ENCODE measurements at places on chromosomes 3 and 15.
A peak's percentile ranks its signal among the peaks of the same experiment; 100 is the strongest.

DNA sequence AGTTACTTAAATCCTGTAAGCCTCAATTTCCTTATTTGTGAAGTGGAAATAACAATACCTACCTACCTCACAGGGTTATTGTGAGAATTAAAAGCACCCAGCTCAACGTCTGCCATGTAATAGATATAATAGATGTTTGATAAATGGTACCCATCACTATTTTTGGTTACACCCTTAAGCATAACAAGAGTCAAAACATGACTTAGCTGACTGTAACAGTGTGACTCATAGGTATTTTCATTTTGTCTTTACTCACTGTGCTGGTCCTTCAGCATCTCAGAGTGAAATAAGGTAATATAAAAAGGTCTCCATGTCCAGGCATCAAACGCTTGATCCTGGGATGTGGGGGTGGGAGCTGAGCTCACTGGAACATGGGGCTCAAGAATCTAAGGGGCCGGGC is 3.1 kb downstream of the CPLX3 start:
- DNase-seq = no peak

DNA sequence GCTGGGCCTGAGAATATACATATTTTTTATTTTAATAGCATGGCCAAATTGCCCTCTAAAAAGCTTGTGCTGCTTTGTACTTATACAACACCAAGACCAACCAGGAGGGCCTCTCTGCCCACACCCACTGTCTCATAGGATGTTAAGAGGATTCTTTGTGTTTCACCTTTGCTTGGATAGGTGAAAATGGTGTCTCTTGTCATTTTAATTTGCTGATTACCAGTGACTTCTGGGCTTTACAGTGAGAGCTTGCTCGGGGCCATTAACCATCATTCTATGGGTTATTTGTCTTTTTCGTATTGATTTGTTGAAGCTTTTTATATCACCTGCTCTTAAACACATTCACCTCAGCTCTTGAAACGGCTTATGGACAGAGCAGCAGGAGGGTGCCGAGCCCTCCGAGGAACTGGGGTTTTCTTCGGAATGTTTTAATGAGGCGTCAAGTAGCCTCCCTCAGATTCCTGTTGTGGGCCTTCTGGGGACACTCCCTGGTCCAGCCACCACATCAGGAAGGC is 10.5 kb downstream of the PTH1R start:
- no peak for DNase-seq

- DNase-seq = peak; percentile 20
Observed at GRCh38 chr3:197746209-197746608, 3.5 kb upstream of the FYTTD1 start.

- no peak for DNase-seq
Observed at GRCh38 chr3:148333091-148333490, 364.6 kb upstream of the AGTR1 start.

GRCh38 chr3:96657710-96658109 is 156.7 kb upstream of the EPHA6 start:
- DNase-seq = no peak

DNA sequence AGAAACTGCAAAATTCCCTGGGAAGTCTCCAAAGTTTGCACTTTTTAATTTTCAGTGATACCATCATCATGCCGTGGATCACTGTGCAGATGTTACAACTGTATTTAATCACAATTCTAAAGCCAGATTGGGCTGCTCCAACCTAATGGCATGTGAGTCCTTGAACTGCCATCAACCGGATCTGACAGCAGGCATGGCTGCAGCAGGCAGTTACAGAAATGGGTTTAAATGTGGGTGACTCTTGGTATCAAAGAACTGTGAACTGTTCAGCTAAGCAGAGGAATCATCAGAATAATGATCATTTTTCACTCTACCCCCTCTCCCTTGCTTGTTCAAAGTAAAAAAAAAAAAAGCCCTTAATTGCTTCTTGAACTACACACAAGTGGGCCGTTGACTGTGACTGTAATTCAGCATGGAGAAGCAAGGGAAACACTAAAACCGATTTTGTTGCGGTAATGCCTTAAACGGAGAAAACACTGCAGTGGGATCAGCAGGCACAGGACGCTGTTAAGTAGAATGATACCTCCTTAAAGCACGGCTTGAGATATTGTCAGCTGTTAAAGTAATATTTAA is 152.4 kb downstream of the RORA start:
- no peak for DNase-seq

DNA sequence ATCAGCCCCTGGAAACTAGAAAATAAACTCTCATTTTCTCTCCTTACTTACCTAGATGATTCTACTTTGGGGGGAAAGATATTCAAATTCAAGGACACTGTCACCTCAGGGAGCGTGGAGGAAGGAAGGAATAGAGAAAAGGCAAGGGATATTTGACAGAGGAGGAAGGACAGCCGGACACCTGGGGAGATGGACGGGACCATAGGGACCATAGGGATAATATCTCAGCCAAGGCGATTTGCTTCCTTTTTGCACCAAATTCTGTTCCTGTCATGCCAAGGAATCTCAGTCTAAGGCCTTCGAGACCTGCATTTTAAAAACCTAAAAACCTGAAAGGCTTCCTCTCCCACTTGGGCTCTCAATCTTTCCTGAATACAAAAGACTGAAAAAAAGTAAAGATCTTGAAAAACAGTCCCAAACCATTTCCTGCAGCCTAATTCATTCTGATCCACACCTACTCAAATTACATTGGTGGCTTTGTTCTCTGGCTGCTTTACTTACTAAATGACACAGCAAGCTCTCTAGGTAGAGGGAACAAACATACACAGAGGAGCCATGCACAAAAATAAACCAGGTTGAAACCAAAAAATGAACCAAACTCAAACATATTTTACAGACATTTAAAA is 73.9 kb upstream of the SLC24A5 start:
- DNase-seq = no peak

- DNase-seq = no peak
Observed at GRCh38 chr15:56342653-56343052, 22.6 kb upstream of the TEX9 start.

- no peak for DNase-seq
Observed at GRCh38 chr15:44094781-44095180, 100.3 kb downstream of the FRMD5 start.

- DNase-seq = no peak
Observed at GRCh38 chr3:127680798-127681221, 8.1 kb downstream of the ABTB1 start.

GRCh38 chr15:78909791-78910228 is 35.0 kb downstream of the CTSH start:
- DNase-seq = peak; percentile 30

DNA sequence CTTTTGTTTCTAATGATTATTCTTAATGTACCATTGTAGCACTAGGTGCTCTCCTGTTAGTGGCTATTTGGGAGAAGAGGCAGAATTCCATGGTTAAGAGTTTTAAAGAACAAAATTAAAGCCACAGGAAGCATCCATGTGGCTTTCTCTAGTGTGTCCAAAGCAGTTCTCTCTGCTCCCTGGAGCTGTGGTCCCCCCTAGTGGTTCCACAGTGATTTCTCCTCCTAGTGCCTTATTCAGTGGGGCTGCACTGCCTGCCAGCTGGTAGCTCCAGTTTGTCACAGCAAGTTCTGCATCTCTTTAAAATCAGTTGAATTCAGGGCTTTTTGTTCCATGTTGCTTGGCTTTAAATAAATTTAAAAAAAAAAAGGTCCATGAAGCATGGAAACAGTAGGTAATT is 39.6 kb upstream of the FAM98B start:
- peak; percentile 17 for DNase-seq

DNA sequence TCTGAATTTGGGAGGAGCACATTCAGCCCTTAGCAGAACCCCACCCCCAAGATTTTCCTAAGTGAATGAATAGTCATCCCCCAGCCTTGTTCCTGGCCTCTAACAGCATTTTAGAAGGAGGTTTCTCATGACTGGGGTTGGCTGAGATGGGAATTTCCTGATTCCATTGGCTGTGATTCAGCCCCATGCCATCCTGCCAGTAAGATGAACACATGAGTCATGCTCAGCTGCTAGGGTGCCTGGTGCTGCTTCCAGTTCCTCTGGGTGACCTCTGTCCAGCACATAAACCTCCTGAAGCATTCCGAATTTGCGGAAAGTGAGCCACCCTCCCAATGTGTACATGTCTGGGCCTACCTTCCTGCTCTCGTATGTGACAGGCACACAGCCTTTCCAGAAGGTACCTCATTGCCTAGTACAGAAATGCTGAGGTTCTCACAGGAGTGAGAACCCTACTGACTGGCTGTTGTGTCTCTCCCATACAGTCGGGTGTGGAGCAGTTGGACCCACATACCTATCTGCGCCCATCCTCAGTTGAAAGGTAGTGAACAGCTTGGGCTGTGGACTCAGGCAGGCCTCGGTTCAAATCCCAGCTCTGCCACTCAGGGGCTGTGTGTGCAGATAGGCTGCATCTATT is 91.7 kb downstream of the APBA2 start:
- no peak for DNase-seq

GRCh38 chr3:94406595-94406994 is 343.7 kb downstream of the NSUN3 start:
- DNase-seq = no peak

- DNase-seq = no peak
Observed at GRCh38 chr3:110487840-110488239, 583.8 kb upstream of the NECTIN3 start.

GRCh38 chr3:74538669-74539068 is 75.8 kb downstream of the CNTN3 start:
- DNase-seq = no peak

GRCh38 chr15:96325541-96326327 is 4.8 kb upstream of the NR2F2 start:
- DNase-seq = no peak

- no peak for DNase-seq
Observed at GRCh38 chr3:39343076-39343717, 13.7 kb downstream of the CCR8 start.

GRCh38 chr3:175267561-175267960 is 408.4 kb downstream of the NAALADL2 start:
- no peak for DNase-seq

GRCh38 chr3:15659254-15659975 is 57.9 kb downstream of the BTD start:
- DNase-seq = no peak

Data from Kasumi-1 (cell line).